SK-N-MC (cell line): ENCODE measurements at places on chromosomes 4 and X.

GRCh38 chr4:171809854-171810253, 3.4 kb upstream of the GALNTL6 start:
- DNase-seq, result no peak

- DNase-seq, result no peak
Measured at GRCh38 chrX:104310657-104311254, 56.0 kb upstream of the ESX1 start.

DNA sequence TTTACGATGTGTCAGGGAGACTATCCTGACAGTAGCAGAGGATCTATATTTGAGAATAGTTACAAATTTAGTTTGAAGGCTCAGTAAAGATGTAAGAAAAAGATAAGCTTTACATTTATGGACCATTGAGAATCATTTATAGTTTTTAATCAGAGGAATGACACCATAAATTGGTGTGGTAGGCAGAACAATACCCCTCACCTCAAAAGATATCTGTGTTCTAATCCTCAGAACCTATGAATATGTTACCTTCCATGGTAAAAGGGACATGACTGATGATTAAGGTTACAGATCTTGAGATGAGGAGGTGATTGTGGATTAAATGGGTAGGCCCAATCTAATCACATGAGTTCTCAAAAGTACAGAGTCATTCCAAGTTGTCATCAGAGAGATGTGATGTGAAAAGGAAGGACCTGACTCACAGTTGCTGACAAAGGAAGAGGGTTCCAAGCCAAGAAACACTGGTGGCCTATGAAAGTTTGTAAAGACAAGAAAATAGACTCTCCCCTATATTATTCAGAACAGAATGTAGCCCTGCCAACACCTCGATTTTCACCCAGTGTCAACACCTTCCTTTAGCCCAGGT, 27.0 kb downstream of the EREG start:
- no peak for DNase-seq

GRCh38 chr4:155615081-155615887, 51.4 kb upstream of the GUCY1A1 start:
- no peak for DNase-seq

DNA sequence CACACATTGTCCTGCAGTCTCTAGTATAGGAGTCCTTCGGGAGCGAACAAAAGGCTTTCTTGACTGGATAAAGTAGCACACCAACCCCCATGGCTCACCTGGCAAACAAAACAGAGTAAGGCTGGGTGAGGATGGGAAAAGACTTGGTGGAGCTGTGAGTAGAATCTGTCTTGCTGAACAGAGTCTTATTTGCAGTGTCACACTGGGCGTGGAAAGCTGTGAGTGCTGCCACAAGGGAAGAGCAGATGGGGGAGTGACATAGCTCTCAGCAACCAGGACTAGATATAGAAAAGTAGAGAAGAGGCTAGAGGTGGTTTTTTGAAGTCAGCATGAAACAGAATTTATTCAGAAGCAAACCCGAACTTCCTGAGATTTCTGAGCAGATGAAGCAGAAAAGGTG, 137.2 kb upstream of the ESX1 start:
- DNase-seq, result no peak

DNA sequence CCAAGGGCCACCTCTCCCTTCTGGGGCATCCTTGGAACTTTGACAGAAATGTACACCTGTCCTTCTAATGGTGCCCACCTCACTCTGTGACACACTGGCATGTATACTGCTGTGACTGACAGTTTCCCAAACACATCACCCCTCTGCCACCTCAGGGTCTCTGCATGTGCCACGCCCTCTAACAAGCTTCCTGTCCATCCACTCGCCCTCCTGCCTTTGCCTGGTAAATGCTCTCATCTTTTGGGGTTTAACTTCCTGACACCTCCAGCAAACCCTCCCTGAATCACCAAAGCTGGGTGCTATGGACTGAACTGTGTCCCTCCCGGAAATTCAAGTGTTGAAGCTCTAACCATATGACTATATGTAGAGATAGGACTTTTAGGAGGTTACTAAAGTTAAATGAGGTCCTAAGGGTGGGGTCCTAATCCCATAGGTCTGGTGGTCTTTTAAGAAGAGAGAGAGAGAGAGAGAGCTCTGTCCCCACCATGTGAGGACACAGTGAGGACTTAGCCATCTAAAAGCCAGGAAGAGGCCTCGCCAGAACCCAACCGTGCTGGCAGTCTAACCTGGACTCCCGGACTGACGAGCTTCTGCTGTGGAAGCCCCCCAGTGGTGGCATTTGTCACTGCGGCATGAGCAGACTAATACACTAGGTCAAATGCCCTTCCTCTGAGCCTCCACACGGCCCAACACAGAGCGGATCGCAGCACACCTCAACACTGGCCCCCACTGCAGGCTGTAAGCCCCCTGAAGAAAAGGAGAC, 95.6 kb downstream of the AFAP1 start:
- no peak for DNase-seq

- no peak for DNase-seq
Measured at GRCh38 chrX:102129473-102129872, 4.0 kb downstream of the TCEAL2 start.

DNA sequence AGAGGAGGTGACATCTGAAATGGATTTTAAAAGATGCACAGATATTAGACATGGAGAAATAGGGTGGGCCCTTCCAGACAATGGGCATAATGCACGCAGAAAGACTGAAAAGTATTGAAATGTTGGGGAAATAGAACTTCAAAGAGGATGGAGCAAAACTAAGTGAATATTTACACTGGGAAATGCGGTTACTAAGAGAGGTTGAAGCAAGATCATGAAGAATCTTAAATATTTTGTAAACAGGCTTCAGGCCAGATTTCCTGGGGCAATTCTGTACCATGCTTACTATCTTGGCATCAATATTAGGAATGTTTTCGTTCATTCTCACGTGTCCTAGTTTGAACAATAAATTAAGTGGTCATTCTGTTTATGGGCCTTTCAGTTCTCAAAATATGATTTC, 216.3 kb downstream of the ADAMTS3 start:
- no peak for DNase-seq

DNA sequence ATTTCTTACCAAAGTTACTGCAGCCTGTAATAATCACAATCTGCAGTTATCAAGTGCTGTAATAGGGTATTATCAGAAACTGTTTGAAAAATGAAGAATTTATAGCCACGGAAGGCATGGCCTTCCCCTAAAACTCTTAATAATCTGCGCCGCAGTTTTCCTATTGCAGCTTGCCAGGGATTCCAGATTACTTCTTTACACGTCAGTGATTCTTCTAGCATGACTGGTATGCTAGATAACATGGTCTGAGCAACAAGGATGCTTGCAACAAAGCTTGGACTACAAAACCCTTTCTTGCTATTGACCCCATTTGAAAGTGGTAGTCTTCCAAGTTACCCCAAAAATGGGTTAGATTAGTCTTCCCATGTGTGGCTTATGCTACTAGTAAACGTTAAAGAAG, 47.2 kb upstream of the GK2 start:
- DNase-seq, result no peak

GRCh38 chrX:7730071-7730470, 112.9 kb upstream of the VCX start:
- DNase-seq, result no peak

DNA sequence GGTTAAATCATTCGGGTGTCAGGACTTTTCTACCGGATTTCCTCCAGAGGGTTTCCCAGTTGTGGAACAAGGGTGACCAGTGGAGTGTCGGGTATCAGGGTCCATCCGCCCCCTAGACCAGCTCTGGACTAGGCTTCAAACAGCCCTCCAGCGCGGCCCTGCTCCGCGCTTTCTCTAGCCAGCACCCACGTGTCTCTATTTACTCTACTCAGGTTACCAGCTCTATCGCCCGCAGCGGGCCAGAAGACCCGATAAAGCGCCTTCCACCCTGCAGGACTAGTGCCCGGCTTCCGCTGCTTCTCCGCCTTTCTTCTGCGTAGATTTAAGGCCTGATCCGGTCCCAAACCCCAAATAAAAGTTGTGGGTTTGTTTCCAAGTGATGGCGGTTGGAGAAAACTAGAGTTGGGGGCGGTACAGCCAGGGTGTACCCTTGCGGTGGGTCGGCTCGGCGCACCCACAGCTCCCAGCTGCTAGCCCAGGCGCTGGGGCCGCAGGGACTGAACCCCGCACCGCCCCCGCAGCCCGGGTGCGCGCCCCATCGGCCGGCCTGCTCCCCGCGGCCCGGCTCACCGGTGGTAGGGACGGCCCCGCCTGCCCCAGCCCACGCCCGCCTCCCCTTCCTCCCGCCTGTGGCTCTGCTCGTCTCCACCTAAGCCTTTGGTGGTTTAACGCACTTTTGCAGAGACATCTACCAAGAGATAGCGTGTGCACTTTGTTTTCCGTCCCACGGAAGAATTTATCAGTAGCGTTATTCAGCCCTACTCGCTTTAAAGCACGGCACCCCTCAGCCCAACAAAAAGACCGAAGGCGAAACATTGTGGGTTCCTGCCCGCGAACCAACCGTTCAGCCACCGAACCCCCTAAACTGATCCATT, 2.1 kb downstream of the LEF1 start:
- no peak for DNase-seq

GRCh38 chr4:3135155-3136011, 60.9 kb downstream of the HTT start:
- no peak for DNase-seq

DNA sequence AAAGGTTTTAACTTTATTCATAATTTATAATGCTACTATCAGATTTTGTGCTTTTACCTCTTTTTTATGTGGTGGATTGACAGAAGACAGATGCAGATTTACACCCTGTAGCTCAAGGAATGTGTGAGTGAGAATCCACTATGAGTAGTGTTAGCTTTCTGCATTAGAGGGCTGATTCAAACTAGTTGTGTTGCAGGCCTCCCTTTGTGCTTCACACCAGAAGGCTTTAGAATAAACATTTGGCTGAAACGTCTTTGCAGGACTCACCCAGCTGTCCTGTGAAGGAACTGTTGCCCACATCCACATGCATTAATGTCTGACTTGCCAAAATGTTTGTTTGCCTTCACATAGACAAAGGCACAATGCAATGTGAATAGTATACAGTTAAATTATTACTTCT, 127.0 kb downstream of the PCDH7 start:
- no peak for DNase-seq

- no peak for DNase-seq
Measured at GRCh38 chr4:87024201-87024600, 89.4 kb downstream of the AFF1 start.

DNA sequence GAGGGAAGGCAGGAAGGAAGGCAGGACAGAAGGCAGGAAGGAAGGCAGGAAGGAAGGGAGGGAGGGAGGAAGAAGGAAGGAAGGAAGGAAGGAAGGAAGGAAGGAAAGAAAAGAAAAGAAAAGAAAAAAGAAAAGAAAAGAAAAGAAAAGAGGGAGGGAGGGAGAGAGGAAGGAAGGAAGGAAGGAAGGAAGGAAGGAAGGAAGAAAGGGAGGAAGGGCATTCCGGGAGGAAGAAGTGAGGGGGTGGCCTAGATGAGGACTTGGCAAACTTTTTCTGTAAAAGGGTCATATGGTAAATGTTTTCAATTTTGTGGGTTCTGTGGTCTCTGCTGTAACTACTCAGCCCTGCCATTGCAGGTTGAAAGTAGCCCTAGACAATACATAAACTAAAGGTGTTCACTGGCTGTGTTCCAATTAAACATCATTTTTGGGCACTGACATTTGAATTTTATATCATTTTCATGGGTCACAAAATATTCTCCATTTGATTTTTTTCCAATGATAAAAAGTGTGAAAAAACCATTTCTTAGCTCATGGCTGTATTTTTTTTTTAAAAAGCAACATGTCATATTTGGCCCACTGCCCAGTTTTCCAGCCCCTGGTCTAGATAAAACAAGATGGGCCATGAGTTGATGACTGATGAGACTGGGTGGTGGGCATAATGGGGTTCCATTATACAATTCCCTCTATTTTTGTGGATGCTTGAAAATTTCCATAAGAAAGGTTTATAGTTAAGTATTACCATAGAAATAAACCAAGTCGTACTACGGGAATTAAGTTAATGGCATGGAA, 3.1 kb downstream of the ZNF630 start:
- peak; percentile 83 for DNase-seq

GRCh38 chrX:10341309-10341708, 184.5 kb downstream of the CLCN4 start:
- no peak for DNase-seq

DNA sequence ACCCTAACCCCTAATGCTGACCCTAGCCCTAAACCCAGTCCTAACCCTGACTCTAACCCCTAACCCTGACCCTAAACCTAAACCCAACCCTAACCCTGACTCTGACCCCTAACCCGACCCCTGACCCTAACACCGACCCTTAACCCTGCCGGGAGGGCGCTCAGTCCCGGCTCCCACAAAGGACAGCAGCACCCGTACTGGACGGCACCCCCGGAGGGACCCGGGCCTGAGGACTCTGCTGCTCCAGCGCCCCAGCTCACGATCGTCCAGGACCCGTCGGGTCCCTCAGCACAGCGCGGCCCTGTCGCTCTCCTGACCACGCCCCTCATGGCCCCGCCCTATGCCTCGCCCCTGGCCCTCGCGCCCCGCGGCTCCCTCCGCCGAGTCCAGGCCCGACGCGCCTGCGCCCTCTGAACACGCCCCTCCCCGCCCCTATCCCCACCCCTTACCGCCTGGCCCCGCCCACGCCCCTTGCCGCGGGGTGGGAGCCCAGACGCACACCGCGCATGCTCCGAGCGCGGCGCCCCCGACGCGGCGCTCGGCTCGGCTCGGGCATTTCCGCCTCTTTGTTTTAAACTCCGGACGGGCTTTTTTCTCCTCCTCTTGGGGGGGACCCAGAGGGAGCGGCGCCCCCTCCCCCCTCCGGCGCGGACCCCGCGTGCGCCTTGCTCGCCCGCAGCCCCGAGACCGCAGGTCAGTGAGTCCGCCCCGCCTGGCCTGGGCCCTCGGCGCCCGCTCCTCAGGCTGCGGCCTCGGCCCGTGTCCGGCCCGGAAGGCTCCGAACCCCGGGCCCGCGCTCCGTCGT, at the start of gene PCGF3:
PCGF3 (plus strand) TSS at position 555 of the 805 bp plus-strand sequence. CDS start 27,849 bp downstream, outside the sequence.
- DNase-seq, result no peak

DNA sequence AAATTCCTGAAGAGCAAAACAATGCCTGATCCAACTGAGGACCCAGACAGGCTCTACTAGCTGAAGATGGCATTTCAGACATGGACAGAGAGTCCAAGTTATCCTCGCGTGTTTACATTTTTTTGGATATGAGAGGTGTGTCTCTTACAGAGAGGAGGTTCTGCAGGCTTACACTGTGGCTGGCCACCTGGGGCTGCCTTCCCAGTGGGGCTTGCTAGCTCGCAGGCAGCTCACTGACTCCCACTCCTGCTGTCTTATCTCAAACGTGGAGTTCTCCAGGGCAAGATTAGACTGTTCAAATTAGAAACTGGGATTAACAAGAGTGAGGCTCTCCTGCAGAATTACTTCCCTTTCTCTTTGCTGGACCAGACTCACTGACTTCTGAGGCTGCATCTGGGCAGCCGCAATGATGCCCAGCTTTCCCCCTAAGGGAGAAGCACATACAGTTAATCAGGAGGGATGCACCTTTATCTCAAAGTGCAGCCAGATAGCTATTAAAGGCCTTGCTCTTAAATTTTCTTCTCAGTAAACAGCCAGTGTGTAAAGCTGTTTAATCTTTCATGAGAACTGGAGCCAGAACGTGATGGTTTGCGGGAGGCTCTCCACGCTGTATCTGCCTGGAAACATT, 123.0 kb downstream of the ENPP6 start:
- no peak for DNase-seq

DNA sequence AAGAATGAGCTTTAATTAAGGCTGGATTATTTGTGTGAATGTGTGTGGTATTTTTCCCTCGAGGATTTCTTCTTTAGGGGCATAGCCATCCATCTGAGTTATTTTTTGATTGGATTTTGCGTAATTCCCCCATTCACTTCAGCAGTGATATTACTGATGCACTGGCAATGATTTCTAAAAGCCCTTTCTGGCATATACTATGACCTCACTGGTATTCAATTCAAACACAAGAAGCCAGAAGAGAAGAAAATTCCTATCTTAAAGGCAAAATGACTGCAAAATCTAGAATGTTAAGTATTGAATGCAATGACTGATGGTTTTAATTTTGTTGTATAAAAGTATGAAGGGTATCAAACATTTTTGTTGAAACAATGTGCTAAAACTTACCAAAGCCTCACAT, 71.1 kb upstream of the DDIT4L start:
- DNase-seq, result no peak
